ENCODE measurements at places on chromosomes 1 and 21.

GRCh38 chr1:159932296-159933285 lies 7.3 kb upstream of the TAGLN2 start:
- no peak for DNase-seq

DNA sequence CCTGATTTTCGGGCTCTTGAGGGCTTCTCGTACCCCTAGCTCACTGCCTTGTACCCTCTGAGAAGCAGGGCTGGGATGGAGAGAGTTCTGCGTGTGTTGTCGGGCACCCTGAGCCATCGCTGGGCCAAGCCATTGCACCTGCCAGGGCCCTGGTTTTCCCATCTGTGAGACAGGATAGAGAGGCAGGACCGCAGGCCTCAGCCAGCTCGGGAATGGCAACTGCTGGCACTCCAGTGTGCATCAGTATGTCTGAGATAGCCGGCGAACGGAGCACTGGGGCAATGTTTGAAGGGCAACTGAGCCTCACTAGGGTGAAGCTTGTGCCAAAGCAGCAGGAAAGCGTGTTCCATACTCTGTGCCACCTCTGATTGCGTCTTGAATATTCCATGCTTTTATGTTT lies 66.9 kb downstream of the TENT5C start:
- DNase-seq, result no peak

GRCh38 chr1:23478896-23479665 lies 4.9 kb downstream of the ASAP3 start:
- peak; percentile 38 for DNase-seq

- DNase-seq, result no peak
Measured at GRCh38 chr1:228471154-228471761, 15.9 kb upstream of the RNF187 start.

DNA sequence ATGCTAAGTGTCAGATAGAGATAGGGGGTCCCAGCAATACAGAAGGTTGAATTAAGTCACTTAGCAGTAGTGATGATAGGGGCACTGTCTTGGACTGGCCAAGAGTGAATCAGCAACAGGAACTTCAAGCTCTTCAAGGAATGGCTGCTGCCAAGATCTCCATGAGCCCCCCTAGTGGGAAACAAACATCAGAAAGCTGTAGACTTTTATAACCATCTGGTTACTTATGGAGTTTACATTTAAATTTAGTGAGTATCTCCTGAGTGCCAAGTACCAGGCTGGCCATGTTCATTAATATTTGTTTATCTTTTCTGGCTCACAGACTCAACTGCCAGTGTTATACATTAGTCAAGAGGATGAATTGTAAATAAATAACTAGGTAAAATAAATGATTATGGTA lies 327.3 kb downstream of the TTLL7 start:
- no peak for DNase-seq

DNA sequence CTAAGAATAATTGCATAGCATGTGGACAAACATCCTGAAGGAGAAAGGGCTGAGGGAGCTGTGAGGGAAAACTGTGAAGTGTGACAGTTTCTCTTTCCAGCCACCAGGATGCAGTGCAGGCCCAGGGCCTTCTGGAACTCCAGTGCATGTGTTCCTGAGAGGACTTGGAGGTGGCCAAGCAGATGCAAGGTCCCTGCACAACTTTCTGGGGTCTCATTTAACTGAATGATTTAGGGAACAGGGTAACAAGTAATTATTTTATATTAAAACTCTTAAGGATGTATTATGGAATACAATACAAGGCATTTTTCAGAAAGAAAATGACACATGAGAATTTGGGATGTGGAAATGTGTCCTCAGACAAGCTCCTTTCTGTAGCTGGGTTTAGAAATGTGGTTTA lies 61.2 kb upstream of the MCOLN3 start:
- DNase-seq, result peak; percentile 65

GRCh38 chr1:216047811-216048572 lies 375.3 kb downstream of the USH2A start:
- no peak for DNase-seq

- DNase-seq, result no peak
Measured at GRCh38 chr1:42332877-42333276, 2.2 kb downstream of the FOXJ3 start.

GRCh38 chr1:184958554-184959353 lies 15.6 kb downstream of the NIBAN1 start:
- DNase-seq, result no peak

DNA sequence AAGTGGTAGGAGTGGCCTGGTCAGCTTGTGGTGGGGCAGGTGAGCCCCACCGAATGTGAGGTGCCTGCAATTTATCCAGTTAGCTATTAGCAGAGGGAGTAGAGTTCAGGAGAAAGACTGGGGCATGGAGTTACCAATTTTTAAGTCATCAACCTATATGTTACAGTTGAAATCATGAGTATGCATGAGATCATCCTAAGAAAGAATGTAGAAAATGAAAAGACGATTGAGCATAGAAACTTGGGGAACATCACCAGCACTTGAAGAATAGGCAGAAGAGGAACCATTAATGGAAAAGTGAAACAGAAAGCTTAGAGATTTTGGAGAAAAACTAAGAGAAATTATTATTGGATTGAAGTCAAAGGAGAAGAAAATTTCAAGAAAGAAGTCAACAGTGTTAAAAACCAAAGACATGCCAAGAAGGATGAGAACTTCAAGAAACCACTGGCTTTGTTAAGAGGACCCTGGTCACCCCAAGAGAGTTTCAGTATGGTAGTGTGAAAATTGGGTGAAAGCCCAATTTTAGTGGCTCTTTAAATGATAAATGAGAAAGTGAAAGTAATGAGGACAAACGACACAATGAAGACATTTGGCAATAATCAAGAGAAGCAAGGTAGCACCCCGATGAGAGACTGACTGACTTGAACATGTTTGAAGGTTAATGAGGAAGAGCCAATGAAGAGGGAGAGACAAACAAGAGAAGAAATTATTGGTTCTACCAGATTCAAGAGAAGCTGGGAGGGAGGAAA lies 36.7 kb downstream of the DNASE2B start:
- no peak for DNase-seq

GRCh38 chr1:203152158-203153034 lies 23.2 kb downstream of the MYBPH start:
- no peak for DNase-seq

- DNase-seq, result no peak
Measured at GRCh38 chr1:25066256-25066655, 136.2 kb upstream of the RUNX3 start.

DNA sequence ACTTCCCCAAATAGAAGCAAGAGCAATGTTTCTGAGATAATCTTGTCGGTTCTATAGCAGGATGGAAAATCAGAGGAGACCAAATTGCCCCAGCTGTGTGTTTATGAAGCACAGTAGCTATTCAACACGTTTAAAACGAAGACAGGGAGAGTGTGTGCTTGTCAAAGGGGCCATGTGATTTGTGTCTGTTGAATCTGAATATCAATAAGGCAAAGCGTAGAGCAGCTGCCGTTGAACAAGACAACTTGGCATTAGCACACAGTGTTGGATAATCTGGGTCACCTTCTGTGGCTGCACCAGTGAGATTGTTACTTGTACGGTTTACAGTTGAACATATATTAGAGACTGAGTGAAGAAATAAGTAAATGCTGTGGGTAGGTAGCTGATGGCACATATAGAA lies 1.0 kb downstream of the CRB1 start:
- DNase-seq, result no peak

- no peak for DNase-seq
Measured at GRCh38 chr1:231611111-231611510, 15.5 kb upstream of the DISC1 start.

GRCh38 chr1:226981386-226981817 lies 41.3 kb downstream of the COQ8A start:
- DNase-seq, result no peak

GRCh38 chr1:12051361-12051760 lies 11.7 kb upstream of the TNFRSF8 start:
- DNase-seq, result no peak
